GM23248 (cell line): ENCODE measurements at places on chromosomes 1 and 21.
A peak's percentile ranks its signal among the peaks of the same experiment; 100 is the strongest.

- DNase-seq: no peak
- no peaks in the 10 kb centered on the region for H3K36me3 ChIP-seq
- no peak overlapping the region for H3K27ac ChIP-seq
- no peaks in the 10 kb centered on the region for H3K4me1 ChIP-seq
These were observed 21.0 kb downstream of the PDE9A start for GRCh38 chr21:42674351-42674940.

- no peak overlapping the region for H3K4me3 ChIP-seq
- peaks cover 4% of the 10 kb centered on the region; the same call in 1 of the 2 replicates for H3K27me3 ChIP-seq
- H3K27ac ChIP-seq: no peak overlapping the region
- peak; percentile 58 for DNase-seq
These were observed 242.3 kb downstream of the LMX1A start for GRCh38 chr1:165114022-165114888.

- H3K27me3 ChIP-seq: 0 out of 2 replicates have a peak, but pooled peaks cover 10% of the 10 kb centered on the region
- peak; percentile 50 for DNase-seq
- H3K36me3 ChIP-seq: no peaks in the 10 kb centered on the region
- peak overlapping the region; percentile 81 for H3K4me3 ChIP-seq
- H3K27ac ChIP-seq: no peak overlapping the region
These were observed 579 bp upstream of the TENT5C start for GRCh38 chr1:117605164-117605773.

GRCh38 chr1:83596331-83596730 is 402.6 kb downstream of the TTLL7 start:
- no peak overlapping the region for H3K4me3 ChIP-seq
- no peak for DNase-seq
- H3K27me3 ChIP-seq: no peaks in the 10 kb centered on the region
- H3K4me1 ChIP-seq: no peaks in the 10 kb centered on the region
- H3K27ac ChIP-seq: no peak overlapping the region
- no peaks in the 10 kb centered on the region for H3K36me3 ChIP-seq

DNA sequence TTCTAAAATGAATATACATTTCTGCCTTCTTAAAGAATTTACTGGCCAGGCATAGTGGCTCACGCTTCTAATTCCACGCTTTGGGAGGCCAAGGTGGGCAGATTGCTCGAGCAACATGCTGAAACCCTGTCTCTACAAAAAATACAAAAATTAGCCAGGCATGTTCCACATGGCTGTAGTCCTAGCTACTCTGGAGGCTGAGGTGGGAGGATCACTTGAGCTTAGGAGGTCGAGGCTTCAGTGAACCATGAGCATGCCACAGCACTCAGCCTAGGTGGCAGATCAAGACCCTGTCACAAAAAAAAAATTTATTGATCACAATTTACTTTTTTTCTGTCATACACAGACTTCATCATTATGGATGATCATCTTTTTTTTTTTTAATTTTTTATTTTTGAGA is 11.5 kb downstream of the CDC14A start:
- no peak overlapping the region for H3K27ac ChIP-seq
- no peak for DNase-seq
- no peaks in the 10 kb centered on the region for H3K27me3 ChIP-seq
- H3K4me1 ChIP-seq: no peaks in the 10 kb centered on the region
- H3K4me3 ChIP-seq: no peak overlapping the region
